ENCODE measurements at places on chromosomes 5 and 9.

DNA sequence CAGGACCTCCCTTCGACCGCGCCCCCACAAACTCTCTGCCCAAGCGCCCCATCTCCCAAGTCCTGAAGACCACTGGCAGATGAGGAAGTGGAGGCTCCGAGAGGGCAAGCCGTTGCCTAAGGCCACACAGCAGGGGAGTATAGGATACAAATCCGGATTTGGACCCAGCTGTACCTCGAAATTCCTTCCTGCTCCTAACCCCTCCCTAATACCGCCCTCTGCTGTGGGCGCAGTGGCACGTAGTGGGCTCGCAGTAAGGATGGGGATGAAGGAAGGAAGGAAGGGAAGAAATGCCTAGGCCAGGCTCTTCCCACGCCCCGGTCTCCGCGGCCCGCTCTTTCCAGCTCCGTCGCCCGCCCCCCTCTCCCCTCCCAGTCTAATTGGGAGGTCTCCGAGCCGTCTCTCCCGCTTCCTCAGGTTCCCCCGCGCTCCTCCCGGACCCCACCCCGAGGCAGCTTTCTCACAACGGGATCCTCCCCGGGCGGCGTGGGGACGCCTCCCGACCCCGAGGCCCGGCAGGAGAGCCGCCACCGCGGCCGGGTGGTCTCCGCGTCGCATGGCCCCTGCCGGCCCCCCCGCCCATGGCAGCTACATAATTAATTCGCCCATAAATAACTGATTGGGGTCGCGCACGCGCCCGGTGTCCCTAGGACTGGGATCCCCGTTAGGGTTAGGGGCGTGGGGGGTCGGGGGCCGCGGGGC, 138.9 kb downstream of the C9orf50 start:
- DNase-seq: no peak

GRCh38 chr9:32526041-32526706, at the start of gene RIGI:
Gene RIGI, minus strand, starts transcription at chr9:32526196. Its CDS starts 30 bp downstream, at chr9:32526166.
- DNase-seq: peak; percentile 69

GRCh38 chr5:133906303-133906702, 62.1 kb downstream of the C5orf15 start:
- DNase-seq: no peak

DNA sequence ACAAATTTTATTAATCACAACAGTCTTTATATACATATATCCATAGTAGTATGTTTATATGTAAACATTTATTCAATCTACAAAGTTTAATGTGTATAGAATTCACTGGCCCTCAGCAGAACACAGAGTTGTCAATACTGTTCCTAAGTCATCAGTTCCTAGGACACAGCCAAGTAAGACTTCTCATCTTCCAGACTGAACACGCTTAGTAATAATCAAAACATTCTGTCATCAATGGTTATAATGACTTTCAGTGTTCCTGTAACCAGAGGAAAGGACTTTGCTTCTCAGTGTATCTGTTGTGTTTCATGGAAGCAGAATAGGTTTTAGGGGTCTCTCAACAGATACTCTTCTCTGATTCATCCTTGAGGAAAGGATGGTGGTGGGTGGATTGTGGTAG, 82.2 kb downstream of the SMIM23 start:
- no peak for DNase-seq

DNA sequence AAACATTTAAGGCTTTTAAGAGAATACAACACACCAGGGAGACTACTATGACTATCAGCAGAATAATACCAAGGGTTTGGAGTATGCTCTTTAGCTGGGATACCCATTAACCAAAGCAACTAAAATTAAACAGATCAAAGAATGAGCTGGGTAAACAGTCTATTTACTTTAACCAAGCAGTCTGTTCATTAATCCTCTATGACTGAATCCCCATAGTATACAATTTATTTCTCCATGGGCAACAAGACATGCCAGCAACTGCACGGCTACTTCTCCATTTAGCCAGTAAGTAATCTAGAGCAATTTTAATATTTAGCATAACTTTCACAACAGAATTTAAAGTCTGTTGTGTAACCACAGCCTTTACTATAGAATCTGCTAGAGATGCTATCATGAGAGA, 77.6 kb downstream of the CDO1 start:
- no peak for DNase-seq

- no peak for DNase-seq
Measured at GRCh38 chr5:32541241-32541640, 44.1 kb upstream of the SUB1 start.

DNA sequence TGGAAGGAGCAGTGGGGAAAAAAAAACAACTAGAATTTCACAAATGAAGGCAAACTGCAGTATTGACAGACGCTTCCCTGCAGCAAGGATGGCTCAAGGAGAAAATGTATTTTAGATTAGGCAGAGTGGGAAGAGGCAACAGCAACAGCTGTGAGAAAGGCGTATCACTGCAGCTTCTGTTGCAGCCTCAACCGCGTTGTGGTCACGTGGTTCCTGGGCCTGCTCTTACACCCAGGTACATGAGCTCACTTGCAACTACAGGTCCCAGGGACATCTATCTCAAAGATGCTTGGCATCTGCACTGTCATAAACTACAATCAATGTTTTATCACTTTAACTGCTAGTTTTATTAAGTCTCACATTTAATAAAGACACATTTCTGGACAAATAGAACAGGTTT, 36.0 kb upstream of the GOLM1 start:
- DNase-seq: no peak

DNA sequence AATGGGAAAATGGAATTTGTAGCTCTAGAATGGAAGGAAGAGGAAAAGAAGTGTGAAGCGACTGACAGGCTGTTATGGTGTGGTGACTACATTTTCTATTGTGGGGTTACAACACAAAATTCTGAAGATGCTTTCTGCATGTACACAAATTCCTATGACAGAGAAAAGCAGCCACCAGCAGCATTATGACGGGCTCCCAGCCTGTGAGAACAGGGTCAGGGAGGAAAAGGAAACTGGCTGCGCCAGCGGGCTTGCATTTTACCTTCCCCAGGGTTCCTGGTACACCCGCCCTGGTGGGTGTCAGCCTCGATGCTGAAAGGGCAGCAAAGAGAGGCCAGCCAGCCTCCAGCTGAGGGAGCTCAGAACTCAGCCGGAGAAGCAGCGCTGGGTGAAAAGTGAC, 41.0 kb downstream of the DDX31 start:
- no peak for DNase-seq

DNA sequence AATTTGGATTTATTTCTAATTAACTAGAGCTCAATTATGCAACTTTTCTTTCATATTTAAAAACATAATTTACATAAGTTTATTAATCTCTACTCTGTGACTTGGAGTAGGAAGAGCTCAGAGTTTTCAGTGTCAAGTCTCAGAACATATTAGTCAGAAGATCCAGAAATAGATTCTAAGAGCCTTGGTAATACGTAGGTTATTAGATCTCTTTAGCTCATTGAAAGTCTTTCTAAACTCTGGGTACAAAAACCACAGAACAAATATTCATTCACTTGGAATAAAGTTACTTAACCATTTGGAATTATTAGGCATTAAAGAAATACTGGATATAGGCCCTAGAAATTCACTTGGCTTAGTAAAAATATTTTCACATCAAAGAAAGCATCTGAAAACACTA, 26.3 kb upstream of the ISCA1 start:
- DNase-seq: no peak

DNA sequence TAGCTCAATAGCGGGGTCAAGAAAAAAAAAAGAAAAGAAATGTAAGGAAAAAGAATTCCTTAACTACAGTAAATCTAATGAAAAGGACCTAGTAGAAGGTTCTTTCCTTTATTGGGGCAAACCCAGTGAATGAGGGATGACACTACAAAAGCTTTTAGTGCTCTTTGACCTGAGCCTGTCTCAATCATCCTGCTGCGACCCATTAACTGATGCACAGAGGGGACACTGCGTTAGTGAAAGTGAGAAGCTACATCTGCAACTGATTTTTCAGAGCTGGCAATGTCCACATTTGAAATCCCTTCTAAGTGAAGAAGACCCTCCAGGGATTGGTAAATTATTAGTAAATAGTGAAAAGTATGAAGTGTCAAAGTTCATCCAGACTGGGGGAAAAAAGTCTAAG, 101.1 kb downstream of the OTULIN start:
- no peak for DNase-seq

DNA sequence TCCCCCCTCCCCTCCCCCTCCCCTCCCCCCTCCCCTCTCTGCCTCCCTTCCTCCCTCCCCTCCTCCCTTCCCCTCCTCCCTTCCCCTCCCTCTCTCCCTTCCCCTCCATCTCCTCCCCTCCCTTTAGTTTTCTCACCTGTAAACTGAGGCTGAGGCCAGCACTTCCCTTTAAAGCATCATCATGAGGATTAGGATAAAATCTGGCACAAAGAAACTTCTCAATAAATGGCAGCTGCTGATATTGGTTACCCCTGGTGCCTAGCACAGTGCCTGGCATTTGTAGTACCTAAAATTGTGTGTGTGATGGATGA, 41.9 kb downstream of the RAI14 start:
- no peak for DNase-seq

GRCh38 chr5:172733131-172733973, 37.6 kb downstream of the DUSP1 start:
- no peak for DNase-seq

DNA sequence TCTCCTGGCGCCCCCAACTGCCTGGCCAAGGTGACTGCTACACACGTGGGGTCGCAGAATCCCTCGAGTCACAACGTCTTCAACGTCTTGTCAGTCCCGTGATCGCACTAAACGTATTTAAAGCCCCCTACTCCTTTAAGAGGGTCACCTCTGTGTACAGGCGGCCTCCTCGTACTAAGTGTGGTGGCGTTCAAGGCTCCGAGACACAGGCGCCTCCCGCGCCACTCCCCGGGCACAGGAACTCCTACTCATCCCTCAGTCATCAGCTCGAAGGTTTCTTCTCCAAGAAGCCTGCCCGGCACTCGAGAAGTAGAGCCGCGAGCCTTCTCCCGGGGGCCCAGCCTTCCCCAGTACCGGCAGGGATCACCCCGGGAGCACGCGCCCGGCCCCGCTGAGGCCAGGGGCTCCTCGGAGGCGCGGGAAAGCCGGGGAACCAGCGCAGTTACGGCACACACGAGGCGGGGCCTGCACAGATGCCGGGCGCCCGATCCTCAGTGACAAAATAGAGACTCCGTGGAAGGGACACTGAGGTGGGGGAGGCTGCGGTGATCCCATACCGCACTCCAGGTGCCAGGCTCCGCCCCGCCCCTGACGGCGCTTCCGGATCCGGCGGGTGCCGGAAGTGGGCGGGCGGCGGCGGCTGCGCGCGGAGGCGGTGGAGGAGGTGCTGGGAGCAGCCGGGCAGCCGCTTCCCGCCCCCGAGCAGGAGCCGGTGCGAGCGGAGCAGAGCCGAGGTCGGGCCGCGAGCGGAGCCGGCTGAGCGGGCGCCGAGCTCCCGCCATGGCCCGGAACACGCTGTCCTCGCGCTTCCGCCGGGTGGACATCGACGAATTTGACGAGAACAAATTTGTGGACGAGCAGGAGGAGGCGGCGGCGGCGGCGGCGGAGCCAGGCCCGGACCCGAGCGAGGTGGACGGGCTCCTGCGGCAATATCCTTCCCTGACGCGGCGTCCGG, 6.9 kb downstream of the ARPC5L start:
- peak; percentile 97 for DNase-seq

DNA sequence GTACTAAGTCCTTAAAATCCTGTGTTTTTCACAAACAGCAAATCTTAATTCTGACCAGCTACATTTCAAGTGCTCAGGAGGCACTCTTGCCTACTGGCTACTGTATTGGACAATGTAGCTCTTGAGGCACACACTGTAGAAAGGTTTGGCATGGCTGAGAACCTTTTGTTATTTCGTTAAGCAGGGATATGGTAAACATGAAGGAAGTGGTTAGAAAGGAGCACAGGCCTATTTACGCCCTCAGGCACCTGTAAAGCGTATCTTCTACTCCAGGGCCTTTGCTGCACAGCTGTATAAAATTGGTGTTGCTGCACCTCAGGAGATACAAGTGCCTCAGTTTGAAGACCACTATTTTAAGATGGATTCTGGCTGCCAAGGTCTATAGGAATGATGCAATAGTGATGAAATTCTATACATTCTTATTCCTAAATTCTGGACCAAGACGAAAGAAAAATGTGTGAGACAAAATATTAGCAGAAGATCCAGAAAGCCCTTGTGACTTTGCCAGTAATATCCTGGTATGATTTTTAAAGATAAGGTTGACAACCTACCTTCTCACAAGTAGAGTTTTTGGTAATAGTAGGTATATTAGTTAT, 9.3 kb upstream of the OTULIN start:
- no peak for DNase-seq

- DNase-seq: no peak
Measured at GRCh38 chr9:121340676-121341392, 29.2 kb downstream of the STOM start.

DNA sequence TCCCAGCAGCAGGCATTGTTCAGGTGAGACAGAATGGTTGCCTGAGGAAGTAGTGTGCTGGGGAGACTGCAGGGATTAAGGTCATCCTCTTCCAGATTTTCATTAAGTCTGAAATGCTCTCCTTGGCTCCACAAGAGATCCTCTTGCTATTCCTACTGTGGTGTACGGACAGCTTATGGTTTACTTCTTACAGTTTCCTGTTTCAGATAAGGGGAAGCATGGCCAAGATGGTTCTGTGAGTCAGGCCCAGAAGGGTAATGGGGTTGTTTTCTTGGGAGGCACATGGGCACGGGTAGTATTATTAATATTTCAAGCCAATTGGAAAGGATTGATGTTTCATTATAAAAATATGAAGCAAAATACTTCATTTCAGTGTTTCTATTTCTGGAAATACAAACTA, 42.9 kb downstream of the GLRX start:
- no peak for DNase-seq

GRCh38 chr5:68484307-68485068, 268.9 kb downstream of the PIK3R1 start:
- DNase-seq: no peak

- DNase-seq: peak; percentile 70
Measured at GRCh38 chr5:59039296-59040023, 456.6 kb downstream of the RAB3C start.

- DNase-seq: peak; percentile 26
Measured at GRCh38 chr9:34010979-34011378, 37.7 kb downstream of the UBAP2 start.

- DNase-seq: no peak
Measured at GRCh38 chr5:83988293-83988685, 267.6 kb upstream of the HAPLN1 start.

DNA sequence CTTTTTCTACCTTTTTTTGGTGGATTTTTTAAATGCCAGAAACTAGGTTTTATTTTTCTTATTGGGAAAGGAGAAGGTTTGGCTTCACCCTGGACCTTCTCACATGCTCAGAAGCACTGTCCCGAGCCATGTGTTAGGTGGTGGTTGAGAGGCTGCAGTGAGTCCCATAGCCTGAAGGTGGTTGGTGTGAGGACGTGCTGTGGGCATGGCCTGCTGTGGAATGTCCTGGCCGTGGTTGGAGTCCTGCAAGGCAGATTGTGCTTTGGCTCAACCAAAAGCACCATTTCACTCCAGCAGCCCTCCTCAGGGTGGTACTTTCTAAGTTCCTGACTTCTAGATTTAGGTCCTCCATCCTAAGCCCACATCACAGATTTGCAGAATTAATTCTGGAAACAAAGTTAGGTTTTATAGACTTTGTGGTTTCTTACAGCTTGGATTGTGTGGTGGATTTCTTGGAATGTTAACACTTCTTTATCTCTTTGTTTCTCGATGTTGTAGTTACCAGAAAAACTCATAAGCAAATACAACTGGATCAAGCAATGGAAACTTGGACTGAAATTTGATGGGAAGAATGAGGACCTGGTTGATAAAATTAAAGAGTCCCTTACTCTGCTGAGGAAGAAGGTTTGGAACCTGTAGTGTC, 22.6 kb downstream of the OTULIN start:
- no peak for DNase-seq

- DNase-seq: no peak
Measured at GRCh38 chr5:59621477-59621876, 272.0 kb downstream of the PDE4D start.

Data from D341Med (cell line).